ENCODE measurements at places on chromosomes 1 and 21.
A peak's percentile ranks its signal among the peaks of the same experiment; 100 is the strongest.

DNA sequence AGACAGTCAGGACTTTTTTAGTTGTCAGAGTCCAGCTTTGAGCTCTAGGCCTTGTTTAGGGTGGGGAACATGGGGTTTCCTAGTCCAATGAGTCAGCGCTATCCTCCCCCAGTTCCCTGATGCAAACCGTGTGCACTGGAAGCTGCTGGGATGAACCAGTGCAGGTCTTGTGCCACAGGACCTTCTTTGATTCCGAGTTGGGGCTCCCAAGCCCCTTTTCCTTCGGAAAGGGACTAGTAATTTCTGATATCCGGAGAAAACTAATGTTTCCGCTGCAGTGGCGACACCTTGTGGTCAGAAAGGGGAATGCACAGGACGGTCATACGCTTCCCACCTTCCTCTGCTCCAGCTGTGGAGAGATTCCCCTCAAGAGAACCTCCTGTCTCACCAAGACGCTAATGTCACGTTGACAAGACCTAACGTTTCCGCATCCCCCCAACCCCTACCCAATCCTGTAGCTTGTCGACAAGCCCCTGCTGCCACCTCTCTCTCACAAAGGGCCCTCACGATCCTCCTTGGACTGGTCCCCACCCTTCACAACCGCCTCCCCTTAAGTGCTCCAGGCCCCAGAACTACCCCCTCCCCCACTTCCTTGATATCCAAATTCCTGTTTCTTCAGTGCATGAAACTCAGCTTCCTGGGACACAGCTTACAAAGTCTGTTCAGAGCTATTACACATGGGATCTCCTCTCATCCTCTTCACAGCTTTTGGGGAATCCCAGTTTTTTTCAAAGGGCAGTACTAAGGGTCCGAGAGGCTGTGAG lies 30.9 kb downstream of the GPA33 start:
- DNase-seq, result no peak
- no peaks in the 10 kb centered on the region for H3K36me3 ChIP-seq
- H3K27me3 ChIP-seq, result no peaks in the 10 kb centered on the region
- H3K4me1 ChIP-seq, result peaks cover 9% of the 10 kb centered on the region
- no peak overlapping the region for H3K4me3 ChIP-seq

DNA sequence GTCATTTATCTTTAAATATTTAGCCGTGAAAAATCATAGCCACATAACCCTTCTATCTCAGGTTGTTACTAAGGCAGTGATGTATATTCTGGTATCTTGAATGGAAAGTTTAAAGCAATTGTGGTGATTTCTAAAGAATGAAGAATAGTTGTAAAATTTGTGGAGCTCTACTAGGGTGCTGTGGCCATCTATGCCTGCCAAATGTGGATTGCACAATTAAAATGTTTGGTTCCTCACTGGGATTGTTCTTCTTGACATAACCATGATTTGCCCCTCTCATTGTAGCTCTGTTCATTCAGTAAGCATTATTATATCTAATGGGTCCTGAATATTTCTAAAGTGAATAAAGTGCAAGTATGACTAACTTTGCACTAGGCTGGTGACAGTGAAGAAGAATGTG lies 50.1 kb downstream of the AK4 start:
- H3K27ac ChIP-seq, result no peak overlapping the region
- H3K36me3 ChIP-seq, result no peaks in the 10 kb centered on the region
- H3K4me3 ChIP-seq, result no peak overlapping the region
- H3K4me1 ChIP-seq, result no peaks in the 10 kb centered on the region
- no peak for DNase-seq

- no peak overlapping the region for H3K27ac ChIP-seq
- DNase-seq, result no peak
- no peak overlapping the region for H3K4me3 ChIP-seq
- H3K27me3 ChIP-seq, result no peaks in the 10 kb centered on the region
- H3K4me1 ChIP-seq, result no peaks in the 10 kb centered on the region
These were observed 105.7 kb downstream of the ACTL8 start for GRCh38 chr1:17860812-17861211.

- DNase-seq, result peak; percentile 92
- H3K4me1 ChIP-seq, result peaks cover 83% of the 10 kb centered on the region
- peak overlapping the region; percentile 73 for H3K27ac ChIP-seq
- H3K27me3 ChIP-seq, result no peaks in the 10 kb centered on the region
- H3K4me3 ChIP-seq, result peak overlapping the region; percentile 68
These were observed 10.8 kb upstream of the FAAP20 start for GRCh38 chr1:2205191-2205952.

GRCh38 chr1:224594851-224595250 lies 21.3 kb upstream of the CNIH3 start:
- H3K36me3 ChIP-seq, result no peaks in the 10 kb centered on the region
- H3K4me1 ChIP-seq, result no peaks in the 10 kb centered on the region
- H3K27me3 ChIP-seq, result no peaks in the 10 kb centered on the region
- H3K27ac ChIP-seq, result no peak overlapping the region

GRCh38 chr1:63119575-63120155 lies 202.7 kb upstream of the FOXD3 start:
- no peaks in the 10 kb centered on the region for H3K4me1 ChIP-seq
- H3K36me3 ChIP-seq, result no peaks in the 10 kb centered on the region
- H3K4me3 ChIP-seq, result no peak overlapping the region
- no peak for DNase-seq
- H3K27me3 ChIP-seq, result peaks cover 5% of the 10 kb centered on the region

- no peak overlapping the region for H3K4me3 ChIP-seq
- H3K27me3 ChIP-seq, result no peaks in the 10 kb centered on the region
- H3K4me1 ChIP-seq, result peaks cover 50% of the 10 kb centered on the region
These were observed 60.1 kb downstream of the IER5 start for GRCh38 chr1:181148636-181149035.

- no peak for DNase-seq
- H3K27me3 ChIP-seq, result peaks cover 83% of the 10 kb centered on the region
- no peak overlapping the region for H3K4me3 ChIP-seq
- no peaks in the 10 kb centered on the region for H3K4me1 ChIP-seq
These were observed 40.8 kb downstream of the KRTAP10-1 start for GRCh38 chr21:44499211-44499560.

DNA sequence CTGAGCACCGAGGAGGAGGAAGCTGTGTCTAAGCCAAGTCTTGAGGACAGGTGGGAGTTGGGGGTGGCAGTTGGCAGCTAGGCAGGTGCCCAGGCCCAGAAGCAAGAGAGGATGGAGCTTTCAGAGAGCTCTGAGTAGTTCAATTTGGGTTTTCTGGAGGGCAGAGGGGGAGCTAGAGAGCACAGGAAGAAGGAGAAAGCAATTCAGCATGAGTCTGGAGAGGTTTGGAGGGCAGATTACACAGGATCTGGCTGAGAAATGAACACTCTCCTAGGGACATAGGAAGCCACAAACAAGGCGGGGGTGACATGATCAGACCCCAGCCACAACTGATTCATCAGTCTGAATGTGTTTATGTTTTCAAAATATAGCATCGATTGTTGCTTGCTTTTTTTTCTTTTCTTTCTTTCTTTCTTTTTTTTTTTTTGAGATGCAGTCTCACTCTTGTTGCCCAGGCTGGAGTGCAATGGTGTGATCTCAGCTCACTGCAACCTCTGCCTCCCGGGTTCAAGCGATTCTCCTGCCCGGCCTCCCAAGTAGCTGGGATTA lies 23.8 kb downstream of the PTPRF start:
- peaks cover 38% of the 10 kb centered on the region for H3K36me3 ChIP-seq
- H3K4me1 ChIP-seq, result peaks cover 52% of the 10 kb centered on the region

DNA sequence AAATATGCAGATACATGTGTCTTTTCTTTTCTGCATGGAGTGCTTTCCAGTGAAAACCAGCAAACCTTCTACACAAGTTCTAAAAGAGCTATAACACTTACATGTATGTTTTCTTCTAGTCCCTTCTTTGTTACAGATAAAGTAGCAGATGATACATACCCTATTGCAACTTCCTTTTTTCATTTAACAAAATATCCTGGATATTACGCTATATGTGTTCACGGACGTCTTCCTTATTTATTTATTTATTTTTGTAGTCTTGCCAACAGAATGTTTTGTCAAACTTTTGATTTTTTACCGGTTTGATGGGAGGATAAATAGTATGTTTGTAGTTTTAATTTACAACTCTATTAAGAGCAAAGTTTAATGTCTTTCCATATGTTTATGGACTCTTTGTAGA lies 5.2 kb upstream of the GALNT2 start:
- no peaks in the 10 kb centered on the region for H3K36me3 ChIP-seq
- peaks cover 8% of the 10 kb centered on the region for H3K4me1 ChIP-seq
- H3K27me3 ChIP-seq, result no peaks in the 10 kb centered on the region
- no peak overlapping the region for H3K4me3 ChIP-seq
- DNase-seq, result no peak
- no peak overlapping the region for H3K27ac ChIP-seq

DNA sequence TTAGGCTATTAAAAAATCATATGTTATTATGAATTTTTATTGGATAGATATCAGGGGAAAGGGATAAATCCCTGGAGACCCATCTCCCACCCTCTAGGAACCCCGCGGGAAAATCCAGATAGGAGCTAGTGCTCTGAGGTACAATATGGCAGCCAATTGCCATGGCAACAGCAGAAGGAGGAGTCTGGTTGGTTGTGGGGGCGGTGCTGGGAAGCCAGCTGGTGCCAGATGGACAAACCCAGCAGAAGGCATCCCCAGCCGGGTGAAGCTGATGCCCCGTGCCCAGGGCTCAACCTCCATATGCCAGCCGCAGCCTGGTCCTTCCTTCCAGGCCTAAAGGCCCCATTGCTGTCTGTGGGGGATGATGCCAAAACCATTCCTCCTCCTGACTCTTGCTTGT lies 38.3 kb downstream of the RHBG start:
- no peaks in the 10 kb centered on the region for H3K4me1 ChIP-seq
- no peak overlapping the region for H3K27ac ChIP-seq
- no peak overlapping the region for H3K4me3 ChIP-seq

DNA sequence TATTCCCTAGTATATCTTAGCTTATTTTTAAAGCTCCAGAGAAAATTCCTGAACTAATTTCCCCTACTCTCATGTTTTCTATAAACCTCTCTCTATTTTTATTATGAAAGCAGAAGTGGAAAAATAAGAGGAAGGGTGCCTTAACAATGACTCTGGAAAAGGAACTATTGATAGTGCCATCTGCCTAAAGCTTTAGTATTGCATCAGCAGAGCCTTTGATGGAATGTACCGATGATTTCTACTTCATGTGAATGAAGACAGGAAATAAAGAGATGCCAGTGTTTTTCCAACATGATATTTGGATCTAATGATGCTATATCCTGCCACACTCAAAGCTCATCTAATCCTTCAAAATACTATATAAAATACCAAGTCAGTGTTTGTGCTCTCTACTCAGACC lies 35.1 kb downstream of the TNFSF18 start:
- no peaks in the 10 kb centered on the region for H3K4me1 ChIP-seq
- H3K27me3 ChIP-seq, result no peaks in the 10 kb centered on the region
- no peak overlapping the region for H3K4me3 ChIP-seq
- H3K27ac ChIP-seq, result no peak overlapping the region
- no peaks in the 10 kb centered on the region for H3K36me3 ChIP-seq
